ENCODE measurements at places on chromosomes 12 and 14. TPM values are rescaled to one million over a fixed set of nuclear protein-coding genes. Genes with fewer than 3 reads are reported as not detected.

The LIN7A gene
- not detected for total RNA-seq

The KCNC2 gene
- not detected for total RNA-seq

The MAP1LC3B2 gene
- 0.73 TPM for total RNA-seq

The CCDC175 gene
- 0.34 TPM for total RNA-seq

The NELL2 gene
- total RNA-seq = not detected

DNA sequence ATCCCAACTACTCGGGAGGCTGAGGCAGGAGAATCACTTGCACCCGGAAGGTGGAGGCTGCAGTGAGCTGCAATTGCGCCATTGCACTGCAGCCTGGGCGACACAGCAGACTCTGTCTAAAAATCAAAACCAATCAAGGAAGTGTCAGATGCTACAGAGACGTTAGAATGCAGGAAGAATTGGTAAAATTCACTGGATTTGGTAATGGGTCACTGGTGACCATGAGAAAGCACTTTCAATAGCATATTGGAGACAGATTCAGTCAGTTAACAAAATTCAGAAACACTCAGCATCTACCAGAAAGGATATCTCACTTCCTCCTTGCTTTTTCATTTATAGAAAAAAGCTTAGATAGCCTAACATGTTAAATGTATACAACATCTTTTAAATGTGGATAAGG, 17.5 kb downstream of the BIN2 start:
- DNase-seq = no peak

DNA sequence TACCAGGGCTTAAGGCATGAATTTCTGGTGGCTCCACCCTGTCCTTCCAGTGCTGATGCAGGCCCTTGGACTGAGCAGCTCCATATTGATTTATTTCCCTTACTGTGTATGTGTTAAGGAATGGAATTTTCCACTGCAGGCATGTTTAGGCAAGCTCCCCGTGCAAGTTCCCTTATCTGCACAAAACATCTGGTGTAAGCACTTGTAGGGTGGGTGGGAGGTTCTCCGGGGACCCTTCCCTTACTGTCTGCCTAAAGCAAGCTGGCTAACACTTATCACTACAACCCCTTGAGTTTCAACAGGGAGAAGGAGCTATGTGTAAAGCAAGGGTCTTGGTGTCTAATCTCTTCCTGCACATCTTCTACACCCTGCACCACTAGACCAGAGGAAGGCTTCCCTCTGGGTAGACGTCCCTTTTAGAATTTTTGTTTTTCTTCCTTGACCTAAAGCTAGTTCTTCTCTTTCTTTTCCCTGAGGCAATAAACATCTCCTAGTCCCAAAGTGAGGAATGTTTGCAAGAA, 22.0 kb upstream of the DRAM1 start:
- DNase-seq = no peak

DNA sequence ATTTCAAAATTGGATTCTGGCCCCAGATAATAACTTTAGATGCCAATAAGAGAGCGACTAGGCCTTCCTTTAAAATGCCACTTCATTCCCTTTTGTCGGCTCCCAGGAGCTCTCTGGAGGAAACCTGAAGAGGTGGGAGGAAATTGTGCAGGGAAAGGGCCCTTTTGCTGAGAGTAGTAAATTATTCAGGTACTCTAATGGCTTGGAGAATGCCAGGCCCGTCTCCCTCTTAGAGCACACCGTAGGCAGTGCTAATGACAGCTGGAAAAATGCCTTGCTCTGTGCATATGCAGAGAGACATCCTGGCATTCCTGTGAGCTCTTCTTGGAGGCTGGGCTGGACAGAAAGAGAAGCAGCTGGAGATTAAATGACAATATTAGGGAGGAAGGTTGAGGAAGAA, 115.0 kb upstream of the RPH3A start:
- no peak for DNase-seq

GRCh38 chr12:50166799-50167048, 445 bp downstream of the CERS5 start:
- no peak for DNase-seq

DNA sequence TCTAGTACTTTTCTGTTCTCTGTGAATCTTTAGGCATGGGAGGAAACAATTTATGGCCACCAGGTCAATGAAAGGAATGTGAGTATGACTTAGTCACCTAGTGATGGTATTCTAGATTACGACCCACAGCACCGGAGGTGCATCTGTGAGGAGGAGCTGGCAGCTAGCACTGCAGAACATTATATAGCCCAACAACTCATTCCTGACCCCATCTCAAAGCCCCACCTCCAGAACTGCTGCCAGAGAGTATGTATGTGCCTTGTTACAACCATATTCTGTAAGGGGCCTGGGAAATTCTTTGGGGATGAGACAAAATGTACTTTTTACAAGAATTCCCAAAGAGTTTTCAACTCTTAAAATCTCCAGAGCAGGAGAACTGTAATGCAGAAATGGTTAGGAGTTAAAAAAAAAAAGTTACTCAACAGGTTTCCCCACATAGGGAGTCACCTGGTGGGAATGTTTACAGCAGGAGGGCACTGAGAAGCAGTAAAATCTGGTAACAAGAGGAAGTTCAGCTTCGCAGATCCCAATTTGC, 34.9 kb upstream of the CERS5 start:
- DNase-seq = peak; percentile 91

DNA sequence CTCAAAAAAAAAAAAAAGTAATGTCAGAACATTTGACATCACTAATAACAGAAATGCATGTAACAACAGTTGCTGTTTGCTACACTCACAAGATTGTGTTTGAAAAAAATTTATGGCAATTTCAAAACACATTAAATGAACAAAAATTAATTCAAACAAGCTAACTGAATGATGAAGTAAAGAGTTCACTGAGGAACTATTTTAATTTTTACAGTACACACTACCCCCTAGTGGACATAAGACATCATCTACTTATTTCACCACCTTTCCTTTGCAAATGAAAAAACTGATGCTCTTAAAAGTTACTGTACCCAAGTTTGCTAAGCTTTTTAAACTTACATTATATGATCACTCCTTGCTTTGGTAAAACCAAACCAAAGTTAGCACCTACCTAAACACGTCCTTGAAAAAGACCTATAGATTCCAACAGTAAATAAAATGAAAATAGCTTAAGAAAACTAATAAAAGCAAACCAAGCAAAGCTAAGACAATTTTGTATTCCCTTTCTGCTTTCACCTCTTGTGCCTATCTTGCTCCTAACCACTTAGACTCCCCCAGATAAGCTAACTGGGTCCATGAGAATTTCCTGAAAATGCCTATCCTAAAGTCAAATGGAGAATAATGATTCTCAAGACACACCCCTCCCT, 22.2 kb downstream of the UBE2N start:
- peak; percentile 59 for DNase-seq

DNA sequence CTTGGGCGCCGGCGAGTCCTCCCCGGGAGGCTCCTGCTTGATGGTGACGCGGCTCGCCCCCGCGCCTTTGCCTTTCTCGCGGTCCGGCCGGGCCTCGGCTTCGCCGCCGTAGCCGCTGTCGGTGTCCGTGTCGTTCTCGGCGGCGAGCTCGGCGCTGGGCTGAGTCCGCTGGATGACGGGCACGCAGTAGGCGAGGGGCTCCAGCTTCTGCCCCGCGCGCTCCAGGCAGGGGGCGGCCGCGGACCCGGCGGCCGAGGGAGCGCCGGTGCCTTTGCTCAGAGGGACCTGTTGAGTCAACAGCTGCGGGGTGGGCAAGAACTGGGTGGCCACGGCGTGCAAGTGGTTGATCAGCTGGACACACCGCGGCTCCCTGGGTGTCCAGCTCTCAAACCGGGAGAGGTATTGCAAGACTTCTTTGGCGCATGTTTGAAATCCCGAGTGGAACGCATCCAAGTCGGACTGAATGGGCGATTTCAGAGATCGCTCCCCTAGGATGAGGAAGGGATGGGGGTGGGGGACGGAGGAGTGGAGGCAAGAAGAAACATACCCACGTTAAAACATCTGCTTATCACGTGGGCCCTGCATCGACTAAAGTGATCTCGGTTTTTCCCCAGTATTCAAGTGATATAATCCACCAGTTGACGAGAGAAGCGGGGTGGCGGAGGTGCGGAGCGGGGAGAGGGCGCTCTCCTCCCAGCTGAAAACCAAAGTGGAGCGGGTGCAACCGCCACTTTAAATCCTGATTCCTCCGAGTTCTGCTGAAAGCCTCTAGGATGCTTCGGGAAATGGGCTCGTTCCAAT, 2.0 kb downstream of the BHLHE41 start:
- DNase-seq = peak; percentile 88

- DNase-seq = no peak
Measured at GRCh38 chr14:34078117-34078743, 127.4 kb upstream of the EGLN3 start.

Measured in HT-29 (cell line).